ENCODE measurements at places on chromosomes 5 and 9.
A peak's percentile ranks its signal among the peaks of the same experiment; 100 is the strongest.

GRCh38 chr9:128103589-128103962, 24.0 kb downstream of the PTGES2 start:
- peak; percentile 32 for DNase-seq

- no peak for DNase-seq
Observed at GRCh38 chr9:91211919-91212318, 149.8 kb downstream of the AUH start.

GRCh38 chr9:12368569-12368968, 324.6 kb upstream of the TYRP1 start:
- no peak for DNase-seq

DNA sequence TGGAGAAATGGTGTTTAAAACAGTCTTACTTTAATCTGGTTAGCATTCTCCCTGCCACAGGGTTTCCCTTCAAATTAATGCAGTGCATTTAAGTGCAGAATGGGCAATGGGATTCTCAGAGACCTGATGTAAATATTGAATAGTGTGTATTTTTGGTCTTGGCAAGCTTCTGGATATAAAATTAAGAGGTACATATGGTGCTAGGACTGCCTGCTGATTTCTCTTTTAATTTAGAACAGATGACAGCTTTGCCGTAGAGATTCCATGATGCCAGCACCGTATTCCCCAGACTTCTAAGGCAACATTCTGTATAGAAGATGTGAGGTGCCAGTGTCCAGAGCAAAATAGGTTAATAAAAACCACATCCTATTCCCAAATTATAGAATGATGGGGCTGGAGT, 1.9 kb downstream of the MTAP start:
- DNase-seq, result no peak

GRCh38 chr5:125057912-125058826, 311.7 kb upstream of the ZNF608 start:
- DNase-seq, result no peak

DNA sequence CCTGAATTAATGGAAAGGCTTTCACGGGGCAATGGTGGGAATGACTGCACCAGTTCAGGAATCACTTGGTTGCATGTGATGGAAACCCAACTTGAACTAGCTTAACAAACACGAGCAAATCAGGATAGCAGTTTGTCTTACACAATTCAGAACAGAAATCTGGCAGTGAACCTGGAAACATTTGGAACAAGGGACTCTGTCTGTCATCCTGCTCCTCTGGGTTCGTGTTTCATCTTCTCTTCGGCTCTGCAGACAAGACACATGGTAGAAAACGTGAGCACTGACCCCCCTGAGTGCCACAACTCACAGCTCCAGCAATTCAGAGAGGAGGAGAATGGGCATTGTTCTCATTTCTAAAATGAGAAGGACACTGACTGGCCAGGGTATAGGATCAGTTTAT, 218.1 kb upstream of the NREP start:
- no peak for DNase-seq

GRCh38 chr9:96020792-96021550, 145.5 kb downstream of the ERCC6L2 start:
- no peak for DNase-seq

DNA sequence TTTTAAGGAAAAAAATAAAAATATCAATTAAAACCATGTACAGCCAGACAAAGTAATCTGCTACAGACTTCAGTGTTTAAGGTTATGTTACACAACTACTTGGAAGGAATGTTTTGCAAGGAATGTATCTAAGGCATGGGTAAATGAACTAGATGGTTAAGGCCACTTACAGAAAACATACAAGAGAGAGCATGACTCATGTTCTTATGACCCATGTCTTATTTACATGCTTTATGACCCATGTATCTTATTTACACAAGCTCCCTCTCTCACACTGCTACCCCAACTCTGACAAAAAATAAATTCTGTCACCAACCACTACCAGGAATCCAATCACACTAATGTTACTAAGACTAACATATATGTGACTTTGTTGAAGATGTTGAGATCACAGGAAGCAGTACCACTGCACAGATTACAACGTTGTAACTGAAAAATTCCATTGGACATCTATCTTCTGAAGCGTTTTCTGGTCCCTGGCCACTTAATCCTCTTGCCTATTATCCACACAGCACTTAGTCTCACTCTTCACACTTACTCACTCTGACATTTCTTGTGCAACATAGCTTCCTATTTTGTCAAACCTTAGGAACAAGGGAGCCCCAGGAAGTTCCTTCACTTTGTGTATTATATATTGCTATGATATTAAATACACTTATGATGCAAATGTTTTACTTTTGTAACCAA, 1630.1 kb upstream of the C9orf72 start:
- DNase-seq, result no peak

GRCh38 chr5:50766967-50767366, 100.5 kb downstream of the PARP8 start:
- no peak for DNase-seq

- no peak for DNase-seq
Observed at GRCh38 chr9:90684106-90684505, 41.5 kb upstream of the DIRAS2 start.

DNA sequence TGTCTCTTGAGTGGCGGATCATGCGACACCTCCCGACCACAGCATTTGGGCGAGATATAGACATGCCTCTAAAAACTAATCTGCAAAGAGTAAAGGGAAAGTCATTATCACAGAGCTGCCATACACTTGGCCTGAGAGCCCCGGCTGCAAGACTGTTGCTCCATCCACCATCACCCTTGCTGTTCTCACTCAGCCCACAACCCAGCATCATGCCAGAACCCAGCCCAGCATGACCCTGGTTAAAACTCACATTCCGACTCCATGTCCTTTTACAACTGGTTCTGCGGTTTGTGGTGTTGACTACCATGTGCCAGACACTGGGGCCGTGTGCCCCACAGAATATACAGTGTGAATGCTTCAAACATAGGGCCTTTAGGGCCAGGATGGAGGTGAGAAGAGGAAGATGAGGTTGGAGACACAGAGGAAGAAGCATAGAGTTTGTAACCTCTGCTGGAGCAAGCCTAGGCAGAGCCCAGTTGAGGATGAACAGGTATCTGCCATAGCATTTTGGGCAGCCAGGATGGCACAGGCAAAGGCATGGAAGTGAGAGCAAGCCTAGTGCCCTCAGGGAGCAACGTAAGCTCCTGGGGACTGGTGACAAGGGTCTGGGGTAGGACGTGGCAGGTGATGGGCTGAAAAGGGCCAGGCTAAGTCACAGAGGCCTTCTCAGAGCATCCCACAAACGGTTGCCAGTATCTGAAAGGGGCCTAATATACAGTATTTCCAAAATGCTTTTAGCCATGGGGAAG, 37.5 kb upstream of the SMU1 start:
- DNase-seq, result no peak

- no peak for DNase-seq
Observed at GRCh38 chr9:76022317-76022716, 131.8 kb downstream of the PCSK5 start.

DNA sequence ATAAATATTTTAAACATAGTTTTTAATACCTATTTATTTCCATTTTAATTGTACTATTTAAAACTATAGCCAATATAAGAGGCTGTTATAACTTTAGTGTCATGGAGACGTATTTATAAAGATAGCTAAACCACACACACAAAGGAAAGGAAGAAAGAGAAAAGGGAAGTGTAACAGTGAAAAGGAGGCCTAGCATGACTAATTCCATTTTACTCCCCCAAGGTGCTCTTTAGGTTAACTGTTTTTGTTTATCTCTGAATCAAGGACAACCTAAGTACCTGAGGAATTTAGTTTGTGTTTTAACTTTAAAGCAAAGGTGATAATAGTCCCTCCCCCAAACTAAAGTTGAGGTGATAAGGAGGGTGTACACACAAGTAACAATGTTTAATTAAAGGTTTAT, 1188.9 kb upstream of the C9orf72 start:
- DNase-seq, result no peak

DNA sequence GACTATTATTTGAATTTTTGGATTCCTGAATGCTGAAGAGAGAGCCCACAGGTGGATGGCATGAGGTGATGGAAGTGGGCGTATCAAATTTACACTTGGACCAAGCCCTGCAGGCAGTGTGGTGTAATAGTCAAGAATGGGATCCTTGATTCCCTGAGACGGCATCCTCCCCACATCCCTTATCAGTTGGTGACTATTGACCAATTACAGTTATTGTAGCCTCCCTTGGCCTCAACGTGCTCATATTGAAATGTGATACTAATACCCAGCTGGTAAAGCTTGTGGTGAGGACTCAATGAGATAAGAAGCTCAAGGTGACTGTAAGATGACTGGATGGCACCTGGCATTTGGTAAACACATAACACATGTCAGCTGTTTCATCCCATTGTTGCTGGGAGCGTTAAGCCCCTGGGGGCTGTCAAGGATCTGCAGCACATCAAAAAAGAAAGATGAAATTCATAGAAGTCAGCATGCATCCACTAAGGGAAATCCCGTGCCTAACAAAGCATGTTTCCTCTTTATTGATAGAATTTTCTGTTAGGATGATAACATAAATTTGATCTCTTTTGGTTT, 65.6 kb upstream of the IRX2 start:
- DNase-seq, result no peak

- DNase-seq, result no peak
Observed at GRCh38 chr5:102483736-102484135, 15.1 kb downstream of the SLCO6A1 start.

DNA sequence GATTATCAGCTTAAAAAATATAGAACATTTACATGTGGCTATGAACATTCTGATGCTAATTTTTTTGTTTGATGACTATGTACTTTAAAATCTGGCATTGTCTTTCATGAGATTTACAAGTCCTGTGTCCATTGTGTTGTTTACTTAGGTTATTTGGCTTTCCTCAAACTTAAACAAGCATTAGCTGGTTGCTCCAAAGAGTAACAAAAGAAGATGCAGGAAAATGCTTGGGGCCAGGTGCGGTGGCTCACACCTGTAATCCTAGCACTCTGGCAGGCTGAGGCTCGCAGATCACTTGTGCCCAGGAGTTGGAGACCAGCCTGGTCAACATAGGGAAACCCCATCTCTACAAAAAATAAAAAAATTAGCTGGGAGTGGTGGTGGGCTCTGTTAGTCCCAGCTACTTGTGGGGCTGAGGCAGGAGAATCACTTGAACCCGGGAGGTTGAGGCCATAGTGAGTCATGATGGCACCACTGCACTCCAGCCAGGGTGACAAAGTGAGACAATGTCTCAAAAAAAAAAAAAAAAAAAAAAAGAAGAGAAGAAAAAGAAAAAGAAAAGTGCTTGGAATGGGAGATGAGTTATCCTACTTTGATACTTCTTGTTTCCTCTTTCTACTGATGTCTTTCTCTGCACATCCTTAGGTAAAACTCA, 39.7 kb downstream of the PAM start:
- no peak for DNase-seq

DNA sequence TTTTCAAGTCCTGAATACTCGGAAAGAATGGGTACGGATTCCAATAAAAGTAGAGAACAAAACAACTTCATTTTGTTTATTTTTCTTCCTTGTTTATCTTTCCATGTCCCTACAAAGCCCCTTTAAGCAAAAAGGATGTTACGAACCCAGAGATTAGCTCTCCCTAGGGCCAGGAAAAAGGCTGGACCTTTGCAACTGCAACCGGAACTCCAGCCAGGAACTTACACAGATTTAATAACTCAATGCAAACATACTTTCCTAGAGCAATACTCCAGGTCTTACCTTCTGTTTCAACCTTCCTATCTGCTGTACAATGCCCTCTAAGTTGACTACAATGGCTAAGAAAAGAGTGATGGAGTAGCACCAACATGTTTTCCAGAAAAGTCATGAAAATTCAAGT, 7.0 kb downstream of the DENND1A start:
- DNase-seq, result no peak

- no peak for DNase-seq
Observed at GRCh38 chr5:11046160-11046559, 285.1 kb upstream of the DAP start.

DNA sequence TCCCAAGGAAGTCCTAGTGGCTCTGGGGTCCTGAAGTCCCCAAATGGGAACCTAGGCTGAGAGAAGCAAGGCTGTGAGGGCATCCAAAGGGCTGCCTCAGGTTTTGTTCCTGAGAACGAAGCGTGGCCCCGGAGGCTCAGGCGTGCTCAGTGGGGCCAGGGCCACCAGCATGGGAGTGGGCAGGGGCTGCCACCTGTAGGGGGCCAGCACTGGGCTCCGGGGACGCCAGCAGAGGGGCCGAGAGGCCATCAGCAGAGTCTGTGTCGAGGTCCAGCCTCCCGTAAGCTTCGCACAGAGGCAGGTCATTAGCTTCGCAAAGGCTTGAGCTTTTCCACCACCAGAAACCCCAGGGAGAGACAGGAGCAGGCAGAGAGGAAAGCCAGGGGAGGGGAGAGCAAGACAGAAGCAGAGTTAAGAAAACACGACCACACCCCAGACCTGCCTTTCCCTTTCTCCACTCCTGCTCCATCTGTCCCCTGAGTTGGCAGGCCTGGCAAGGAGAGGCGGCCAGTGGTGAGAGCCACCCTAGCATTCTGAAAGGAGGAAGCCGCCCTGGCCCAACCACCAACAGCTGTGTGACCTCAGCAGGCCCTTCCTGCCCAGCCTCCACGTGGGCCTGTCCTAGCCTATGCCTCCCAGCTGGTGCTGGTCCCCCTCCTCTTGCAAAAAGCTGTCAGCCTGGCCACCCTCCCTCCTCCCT, 5.5 kb upstream of the SURF6 start:
- DNase-seq, result no peak

DNA sequence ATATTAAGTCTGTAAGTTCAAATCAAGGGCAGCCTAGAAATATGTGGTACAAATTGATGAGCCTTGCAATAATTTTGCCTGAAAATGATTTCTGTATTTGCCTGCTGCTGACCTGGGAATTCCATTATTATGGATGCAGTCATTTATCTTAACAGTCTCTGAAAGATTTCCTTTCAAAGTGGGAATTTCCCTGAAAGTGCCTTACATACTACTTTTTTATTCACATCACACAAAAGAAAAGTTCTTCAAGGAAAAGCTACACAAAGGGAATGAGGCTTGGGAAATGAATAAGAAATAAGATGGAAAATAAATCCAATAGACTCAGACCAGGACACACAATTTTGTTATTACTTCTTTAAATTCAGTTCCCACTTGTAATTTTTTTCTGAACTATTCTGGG, 537.8 kb upstream of the PTGER4 start:
- no peak for DNase-seq

DNA sequence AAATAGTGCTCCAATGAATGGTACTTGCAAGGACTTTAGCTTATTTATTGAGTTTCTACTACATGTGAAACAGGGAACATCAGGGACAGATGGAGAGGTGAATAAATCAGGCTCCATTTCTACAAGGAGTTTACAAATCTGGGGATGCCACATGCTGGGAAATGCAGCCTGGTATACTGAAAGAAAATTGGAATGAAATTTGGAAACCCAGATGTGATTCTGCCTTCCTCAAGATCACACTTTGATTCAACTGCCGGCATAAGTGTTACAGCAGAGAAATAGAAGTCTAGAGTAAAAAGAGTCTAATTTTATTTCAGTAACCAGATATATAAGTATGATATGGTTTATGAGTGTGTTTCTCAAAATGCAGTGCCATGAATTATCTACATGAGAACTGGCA, 1408.4 kb upstream of the C9orf72 start:
- DNase-seq, result no peak

GRCh38 chr5:161165998-161166660, 314.1 kb upstream of the ATP10B start:
- no peak for DNase-seq

- no peak for DNase-seq
Observed at GRCh38 chr9:3032898-3033297, 189.0 kb upstream of the PUM3 start.
